ENCODE measurements at places on chromosomes 6 and 20.

DNA sequence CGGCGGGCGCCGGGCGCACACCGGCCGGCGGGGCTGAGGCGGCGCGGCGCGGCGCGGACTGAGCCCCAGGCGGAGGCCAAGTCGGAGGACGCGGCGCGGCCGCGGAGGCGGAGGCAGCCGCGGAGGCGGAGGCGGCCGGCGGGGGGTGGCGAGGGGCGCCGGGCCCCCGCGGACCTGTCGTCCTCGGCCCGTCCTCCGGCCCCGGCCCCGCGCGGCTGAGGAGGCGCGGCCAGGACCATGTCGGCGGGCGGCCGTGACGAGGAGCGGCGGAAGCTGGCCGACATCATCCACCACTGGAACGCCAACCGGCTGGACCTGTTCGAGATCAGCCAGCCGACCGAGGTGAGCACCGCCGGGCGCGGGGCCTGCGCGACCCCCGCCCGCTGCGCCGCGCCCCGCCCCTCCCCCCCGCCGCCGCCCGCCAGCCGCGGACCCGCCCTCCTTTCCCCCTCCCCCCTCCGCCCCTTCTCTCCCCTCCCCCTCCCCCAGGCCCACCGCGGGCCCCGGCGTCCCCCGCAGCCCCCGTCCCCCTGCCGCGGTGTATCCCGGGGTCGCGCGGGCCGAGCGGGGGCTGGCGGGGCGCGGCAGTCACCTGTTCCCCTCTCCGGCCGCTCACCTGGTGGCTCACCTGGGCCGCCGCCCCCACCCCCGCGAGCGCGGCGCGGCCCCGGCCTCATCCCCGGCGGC is at the start of gene AFDN:
TSS of gene AFDN (plus strand) at position 16 of the 687 bp plus-strand sequence. CDS start at position 238, 222 bp downstream.
- DNase-seq: no peak

DNA sequence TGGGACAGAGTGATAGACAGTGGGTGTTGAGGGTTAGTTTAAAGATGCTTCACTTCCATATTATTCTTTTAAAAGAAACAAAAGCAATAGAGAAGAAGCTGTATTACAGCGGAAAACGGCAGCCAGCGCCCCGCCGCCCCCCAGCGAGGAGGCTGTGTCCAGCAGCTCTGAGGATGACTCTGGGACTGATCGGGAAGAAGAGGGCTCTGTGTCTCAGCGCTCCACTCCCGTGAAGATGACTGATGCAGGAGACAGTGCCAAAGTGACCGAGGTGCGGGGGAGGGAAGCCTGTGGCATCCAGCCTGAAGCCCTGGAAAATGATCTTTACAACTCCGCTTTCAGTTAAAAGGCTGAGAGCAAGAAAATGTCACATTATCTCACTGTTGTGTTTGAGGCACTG is 100.2 kb downstream of the FIG4 start:
- DNase-seq: no peak

- DNase-seq: no peak
Observed at GRCh38 chr6:119934816-119935215, 585.3 kb upstream of the MAN1A1 start.

- no peak for DNase-seq
Observed at GRCh38 chr20:15565786-15566185, 1007.5 kb downstream of the KIF16B start.

GRCh38 chr6:64013011-64013410 is 377.4 kb downstream of the PHF3 start:
- DNase-seq: peak; percentile 30

GRCh38 chr6:43367245-43367984 is 2.0 kb downstream of the ZNF318 start:
- DNase-seq: no peak

DNA sequence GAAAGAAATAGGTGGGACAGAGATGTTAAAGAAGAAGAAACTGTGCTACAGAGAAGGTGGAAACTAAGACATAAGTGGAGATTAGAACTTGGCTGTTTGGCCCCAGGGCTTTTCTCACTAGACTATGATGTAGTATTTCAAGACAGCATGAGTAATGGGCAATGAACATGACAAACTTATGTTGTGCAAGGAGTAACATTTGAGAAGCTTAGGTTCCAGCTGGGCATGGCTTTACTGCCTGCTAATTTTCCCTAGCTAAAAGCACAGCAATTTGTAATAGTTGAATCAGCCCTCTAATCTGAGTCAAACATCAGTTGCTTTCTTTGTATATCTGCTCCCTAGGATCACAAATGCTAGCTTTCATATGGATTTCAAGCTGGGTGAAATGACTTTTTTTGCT is 294.3 kb upstream of the BMP2 start:
- peak; percentile 2 for DNase-seq

DNA sequence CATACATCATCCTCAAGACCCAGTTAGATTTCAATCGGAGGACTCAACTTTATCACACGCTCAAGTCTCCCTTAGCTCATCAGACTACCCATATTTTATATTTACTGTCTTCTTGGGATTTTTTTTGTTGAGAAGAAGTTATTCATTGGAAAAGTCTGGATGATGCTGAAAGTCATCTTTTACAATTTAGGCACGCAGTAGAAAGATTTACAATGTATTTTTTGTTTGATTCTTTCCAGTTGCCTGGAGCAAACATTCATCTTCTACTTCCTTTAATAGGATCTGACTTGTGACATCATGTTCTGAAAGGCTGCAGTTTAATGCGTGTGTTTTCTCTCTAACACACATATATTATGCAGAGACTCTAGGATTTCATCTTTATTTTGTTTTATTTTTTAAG is 235.7 kb downstream of the DOK5 start:
- DNase-seq: no peak

DNA sequence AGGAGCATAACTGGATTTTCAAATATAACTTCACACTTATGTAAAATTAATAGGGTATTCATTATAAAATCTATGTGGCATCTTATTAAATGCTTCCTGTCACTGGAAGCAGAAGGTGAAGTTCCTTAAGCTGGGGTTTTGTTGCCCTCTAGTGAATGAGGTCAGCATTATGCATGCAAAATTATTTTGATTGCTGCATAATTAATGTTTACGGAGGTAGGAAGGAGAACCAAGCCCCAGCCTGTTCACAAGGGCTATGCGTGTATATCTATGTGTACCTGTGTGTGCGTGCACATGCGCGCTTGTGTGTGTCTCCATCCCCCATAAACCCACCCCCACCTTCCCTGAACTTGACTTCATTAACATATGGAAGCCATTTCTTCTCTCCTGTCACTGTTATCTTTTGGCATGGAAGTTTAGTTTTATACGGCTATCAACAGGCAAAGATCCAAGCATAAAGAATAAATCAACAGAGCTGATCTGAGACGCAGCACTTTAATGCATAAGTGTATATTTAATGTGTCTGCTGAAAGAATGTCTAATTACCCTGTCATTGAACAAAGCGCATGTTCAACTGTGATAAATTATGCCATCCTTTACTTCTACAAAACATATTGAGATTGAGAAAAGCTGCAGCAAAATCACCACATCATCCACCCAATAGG is 90.2 kb upstream of the CDH4 start:
- no peak for DNase-seq

DNA sequence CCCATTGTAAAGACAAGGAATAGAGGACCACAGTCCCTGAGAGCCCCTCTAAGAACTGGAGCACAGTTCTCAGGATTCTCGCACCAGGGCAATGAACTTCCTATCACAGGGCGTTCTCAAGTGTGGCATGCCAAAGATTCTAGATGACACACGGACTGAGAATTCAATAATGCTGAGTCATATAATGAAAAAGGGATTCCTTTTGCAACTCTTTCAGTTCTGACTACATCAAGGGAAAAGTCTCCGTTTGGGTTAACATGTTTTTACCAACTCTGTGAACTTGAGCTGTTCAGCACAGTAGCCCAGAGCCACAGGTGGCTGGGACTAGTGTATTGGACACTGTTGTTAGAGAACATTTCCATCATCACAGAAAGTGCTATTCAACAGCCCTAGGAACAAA is 3.4 kb downstream of the MED20 start:
- DNase-seq: peak; percentile 94

- no peak for DNase-seq
Observed at GRCh38 chr20:23612396-23612795, 6.7 kb upstream of the CST9 start.

GRCh38 chr6:24032896-24033688 is 92.9 kb upstream of the NRSN1 start:
- peak; percentile 7 for DNase-seq

GRCh38 chr6:89050155-89050554 is 30.4 kb upstream of the PNRC1 start:
- DNase-seq: no peak

GRCh38 chr6:1463275-1463674 is 73.9 kb downstream of the FOXF2 start:
- DNase-seq: no peak

All from kidney tubule cell (primary cell).